Activated B cell treated with CpG ODN at 0.5 μM for 24 hours (primary cell): ENCODE measurements at places on chromosomes 16 and 17.

DNA sequence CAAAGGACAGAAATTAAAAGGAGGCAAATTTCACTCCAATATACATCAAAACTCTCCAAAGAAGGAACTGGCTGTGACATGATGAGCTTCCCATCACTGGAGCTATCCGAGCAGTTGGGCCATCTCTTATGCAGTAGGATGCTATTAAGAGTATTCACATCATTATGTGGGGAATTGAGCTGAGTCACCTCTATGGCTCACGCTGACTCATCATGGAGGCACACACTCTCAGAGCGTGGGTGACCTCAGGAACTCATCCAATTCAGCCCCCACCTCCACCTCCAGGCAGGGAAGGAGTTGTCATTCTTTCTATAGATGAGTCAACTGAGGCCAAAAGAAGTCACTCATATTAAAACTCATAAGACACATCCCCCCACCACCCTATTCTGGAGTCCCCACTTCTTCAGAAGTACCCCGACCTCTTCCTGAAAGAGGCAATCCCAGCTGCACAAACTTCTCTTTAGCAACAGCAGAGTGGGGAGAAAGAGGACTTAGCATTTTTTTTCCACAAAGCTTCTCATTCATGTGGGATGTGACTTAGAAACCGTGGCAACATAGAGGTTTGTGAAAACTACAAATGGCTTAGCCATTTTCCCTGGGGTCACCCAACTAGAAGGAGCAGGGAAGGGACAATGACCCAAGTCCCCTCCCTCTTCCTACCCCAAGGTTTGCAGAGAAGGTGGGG is 32.5 kb downstream of the ABCC12 start:
- DNase-seq, result no peak
- no peaks in the 10 kb centered on the region for H3K4me1 ChIP-seq
- H3K27me3 ChIP-seq, result no peaks in the 10 kb centered on the region
- no peak overlapping the region for H3K27ac ChIP-seq
- H3K4me3 ChIP-seq, result no peak overlapping the region

DNA sequence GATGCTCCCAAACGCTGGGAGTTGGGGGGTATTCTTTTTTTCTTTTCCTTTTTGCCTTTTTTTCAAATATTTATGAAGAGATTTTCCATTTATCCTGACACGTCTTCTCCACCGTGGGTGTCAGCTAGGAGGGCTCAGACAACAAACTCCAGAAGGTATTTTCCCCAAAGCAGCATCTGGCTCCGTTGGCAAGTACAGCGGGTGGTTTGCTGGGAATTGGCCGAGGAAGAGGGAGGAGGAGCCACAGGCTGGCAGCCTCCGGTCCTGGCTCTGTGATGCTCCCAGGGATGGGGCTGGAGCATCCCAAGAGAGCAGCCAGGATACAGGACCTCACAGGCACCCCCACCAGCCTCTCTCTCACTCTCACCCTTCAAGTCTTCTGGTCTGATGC is 10.9 kb upstream of the CACNG4 start:
- H3K4me1 ChIP-seq, result no peaks in the 10 kb centered on the region
- no peaks in the 10 kb centered on the region for H3K36me3 ChIP-seq

DNA sequence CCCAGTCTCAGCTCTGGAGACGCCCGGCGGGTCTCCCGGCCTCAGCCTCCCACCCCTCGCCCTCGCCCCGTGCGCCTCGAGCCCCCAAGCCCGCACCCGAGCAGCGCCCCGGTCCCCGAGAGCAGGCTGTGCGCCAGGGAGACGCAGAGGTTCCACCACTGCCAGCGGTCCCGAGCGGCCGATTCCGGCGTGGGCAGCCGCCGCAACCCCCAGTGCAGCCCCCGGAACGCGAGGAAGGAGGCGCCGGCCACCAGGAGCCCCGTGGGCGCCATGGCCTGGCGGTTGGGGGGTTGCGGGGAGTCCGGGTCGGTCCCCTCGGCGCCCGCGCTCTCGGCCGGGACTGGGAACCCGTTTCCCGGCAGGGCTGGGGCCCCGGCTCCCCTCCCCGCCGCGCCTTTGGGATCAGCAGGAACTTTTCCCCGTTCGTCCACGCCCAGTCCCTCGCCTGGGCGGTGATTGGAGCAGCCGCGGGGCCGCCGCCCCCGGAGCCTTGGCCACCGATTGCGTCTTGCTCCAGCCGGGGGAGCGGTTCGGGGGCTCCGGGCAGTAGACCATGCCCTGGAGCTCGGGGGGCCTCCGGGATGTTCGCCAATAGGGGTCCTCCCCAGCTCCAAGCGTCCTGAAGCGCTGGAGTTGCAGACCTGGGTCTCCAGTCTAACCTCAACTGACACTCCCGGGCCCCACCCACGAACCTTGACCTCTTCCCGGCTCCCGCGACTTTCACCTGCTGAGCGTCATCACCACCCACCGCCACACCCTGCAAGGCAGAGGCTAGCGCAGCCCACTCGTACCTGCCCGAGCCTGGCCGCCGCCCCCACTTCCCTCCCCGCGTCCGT is at the start of gene TLCD2:
TLCD2 (minus strand) TSS at position 407 of the 836 bp plus-strand sequence; CDS start at position 272, 135 bp downstream.
- DNase-seq, result no peak
- H3K4me1 ChIP-seq, result peaks cover 15% of the 10 kb centered on the region
- no peak within 1 kb of the TSS for H3K27ac ChIP-seq
- peak within 1 kb of the TSS; percentile 66 for H3K4me3 ChIP-seq
- peaks cover 27% of the 10 kb centered on the region for H3K27me3 ChIP-seq

GRCh38 chr16:75385507-75386152 is 47.7 kb downstream of the CFDP1 start:
- no peak overlapping the region for H3K27ac ChIP-seq
- no peak overlapping the region for H3K4me3 ChIP-seq
- peaks cover 31% of the 10 kb centered on the region for H3K27me3 ChIP-seq
- peaks cover 9% of the 10 kb centered on the region for H3K4me1 ChIP-seq
- DNase-seq, result no peak

GRCh38 chr17:35743626-35744328 is 9.3 kb downstream of the GAS2L2 start:
- DNase-seq, result no peak
- no peak overlapping the region for H3K27ac ChIP-seq
- H3K4me1 ChIP-seq, result peaks cover 5% of the 10 kb centered on the region
- H3K4me3 ChIP-seq, result no peak overlapping the region
- H3K36me3 ChIP-seq, result no peaks in the 10 kb centered on the region
- H3K27me3 ChIP-seq, result peaks cover 34% of the 10 kb centered on the region

DNA sequence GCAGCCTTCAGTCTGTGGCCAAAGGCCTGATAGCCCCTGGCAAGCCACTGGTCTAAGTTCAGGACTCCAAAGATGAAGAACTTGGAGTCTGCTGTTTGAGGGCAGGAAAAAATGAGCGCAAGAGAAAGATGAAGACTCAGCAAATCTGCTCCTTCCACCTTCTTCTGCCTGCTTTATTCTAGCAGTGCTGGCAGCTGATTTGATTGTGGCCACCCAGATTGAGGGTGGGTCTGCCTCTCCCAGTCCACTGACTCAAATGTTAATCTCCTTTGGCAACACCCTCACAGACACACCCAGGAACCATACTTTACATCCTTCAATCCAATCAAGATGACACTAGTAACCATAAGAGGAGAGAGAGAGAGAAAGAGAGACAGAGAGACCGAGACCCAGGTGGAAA is 127.6 kb downstream of the UTP18 start:
- H3K27ac ChIP-seq, result no peak overlapping the region
- H3K4me1 ChIP-seq, result no peaks in the 10 kb centered on the region
- no peaks in the 10 kb centered on the region for H3K36me3 ChIP-seq
- H3K27me3 ChIP-seq, result peaks cover 18% of the 10 kb centered on the region
- DNase-seq, result no peak
